ENCODE measurements at places on chromosomes 3 and 15.

DNA sequence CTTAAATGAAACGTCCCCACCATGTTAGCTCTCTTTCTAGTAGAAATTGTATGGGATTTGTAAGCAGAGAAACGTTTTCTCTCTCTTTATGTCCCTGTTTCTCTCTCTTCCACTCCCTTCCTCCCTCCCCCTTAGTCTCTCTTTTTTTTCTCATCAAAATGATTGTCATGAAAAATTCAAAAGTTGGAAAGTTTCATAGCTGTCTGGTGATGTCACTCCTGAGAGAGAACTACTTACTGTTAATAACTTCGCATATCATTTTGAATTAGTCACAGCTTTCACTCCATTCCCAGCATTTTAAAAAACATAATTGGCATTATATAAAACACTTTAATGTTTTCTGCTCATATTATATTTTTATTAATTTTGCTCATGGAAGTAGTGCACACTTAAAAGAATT, 331.1 kb downstream of the C3orf38 start:
- peak; percentile 77 for DNase-seq

- no peak for DNase-seq
These were observed 3.1 kb downstream of the CHST13 start for GRCh38 chr3:126527006-126527405.

DNA sequence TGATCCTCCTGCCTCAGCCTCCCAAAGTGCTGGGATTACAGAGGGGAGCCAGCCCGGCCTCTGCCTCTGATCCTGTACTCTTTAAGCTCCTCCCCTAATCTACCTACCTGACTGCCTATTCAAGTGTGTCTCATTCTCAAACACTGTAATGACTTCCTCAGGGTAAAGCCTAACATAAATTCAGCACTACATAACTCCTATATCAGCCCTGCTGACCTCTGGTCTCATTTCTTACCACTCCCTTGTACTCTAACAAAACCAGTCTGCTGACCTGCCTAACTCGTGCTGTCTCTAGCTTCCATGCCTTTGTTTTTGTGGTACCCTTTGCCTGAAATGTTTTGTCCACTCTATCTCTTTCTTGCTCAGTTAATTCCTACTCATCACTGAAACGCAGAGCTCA, 172.1 kb upstream of the IL12A start:
- DNase-seq: no peak

GRCh38 chr3:102090721-102091045, 241.4 kb downstream of the NFKBIZ start:
- DNase-seq: peak; percentile 37

DNA sequence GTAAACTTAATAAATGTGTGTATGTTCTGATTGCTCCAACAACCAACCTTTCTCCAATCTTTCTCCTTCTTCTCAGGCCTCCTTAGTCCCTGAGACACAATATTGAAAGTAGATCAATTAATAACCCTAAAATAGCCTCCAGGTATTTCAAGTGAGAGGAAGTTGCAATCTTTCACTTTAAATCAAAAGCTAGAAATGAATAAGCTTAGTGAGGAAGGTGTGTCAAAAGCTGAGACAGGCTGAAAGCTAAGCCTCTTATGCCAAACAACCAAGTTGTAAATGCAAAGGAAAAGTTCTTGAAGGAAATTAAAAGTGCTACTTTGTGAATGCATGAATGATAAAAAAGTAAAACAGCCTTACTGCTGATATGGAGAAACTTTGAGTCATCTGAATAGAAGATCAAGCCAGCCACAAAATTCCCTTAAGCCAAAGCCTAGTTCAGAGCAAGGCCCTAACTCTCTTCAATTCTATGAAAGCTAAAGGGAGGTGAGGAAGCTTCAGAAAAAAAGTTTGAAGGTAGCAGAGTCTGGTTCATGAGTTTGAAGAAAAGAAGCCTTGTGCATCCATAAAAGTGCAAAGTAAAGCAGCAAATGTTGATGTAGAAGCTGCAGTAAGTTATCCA, 38.6 kb downstream of the CCDC80 start:
- no peak for DNase-seq

DNA sequence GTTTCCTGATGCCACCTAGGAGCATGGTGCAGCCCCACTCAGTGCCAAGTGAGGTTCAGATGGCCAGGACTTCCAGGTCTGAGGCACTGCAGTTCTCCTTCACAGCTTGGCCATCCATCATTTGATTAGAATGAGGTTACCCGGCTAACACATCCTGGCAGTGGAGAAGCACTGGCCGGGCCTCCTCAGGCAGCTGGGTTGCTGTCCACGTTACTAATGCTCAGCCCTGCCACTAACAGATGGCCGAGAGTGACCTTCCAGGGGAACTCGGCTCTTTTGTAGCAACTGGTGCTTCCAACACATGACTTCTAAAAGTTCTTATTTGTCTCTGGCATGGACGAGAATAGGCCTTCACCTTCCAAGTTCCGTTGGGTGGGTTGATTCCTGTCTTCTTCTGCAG, 204.6 kb upstream of the CFAP20DC start:
- DNase-seq: no peak

DNA sequence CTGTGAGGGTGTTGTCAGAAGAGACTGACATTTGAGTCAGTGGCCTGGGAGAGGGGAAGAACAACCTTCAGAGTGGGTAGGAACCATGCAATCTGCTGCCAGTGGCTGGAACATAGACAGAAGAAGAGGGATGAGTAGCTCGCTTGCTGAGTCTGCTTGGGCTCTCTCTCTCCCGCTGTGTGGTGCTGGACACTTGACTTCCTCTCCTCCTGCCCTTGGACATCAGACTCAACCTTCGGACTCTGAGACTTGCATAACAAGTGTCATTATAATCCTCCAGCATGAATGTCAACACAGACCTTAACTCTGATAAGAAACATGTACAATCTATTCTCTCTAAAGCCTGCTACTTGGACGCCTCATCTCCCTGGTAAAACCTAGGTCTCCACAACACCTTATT, 5.9 kb upstream of the NMD3 start:
- DNase-seq: no peak

GRCh38 chr3:67657192-67657591, 2.8 kb upstream of the SUCLG2 start:
- no peak for DNase-seq

GRCh38 chr15:64622410-64623260, 152.8 kb downstream of the RBPMS2 start:
- no peak for DNase-seq

DNA sequence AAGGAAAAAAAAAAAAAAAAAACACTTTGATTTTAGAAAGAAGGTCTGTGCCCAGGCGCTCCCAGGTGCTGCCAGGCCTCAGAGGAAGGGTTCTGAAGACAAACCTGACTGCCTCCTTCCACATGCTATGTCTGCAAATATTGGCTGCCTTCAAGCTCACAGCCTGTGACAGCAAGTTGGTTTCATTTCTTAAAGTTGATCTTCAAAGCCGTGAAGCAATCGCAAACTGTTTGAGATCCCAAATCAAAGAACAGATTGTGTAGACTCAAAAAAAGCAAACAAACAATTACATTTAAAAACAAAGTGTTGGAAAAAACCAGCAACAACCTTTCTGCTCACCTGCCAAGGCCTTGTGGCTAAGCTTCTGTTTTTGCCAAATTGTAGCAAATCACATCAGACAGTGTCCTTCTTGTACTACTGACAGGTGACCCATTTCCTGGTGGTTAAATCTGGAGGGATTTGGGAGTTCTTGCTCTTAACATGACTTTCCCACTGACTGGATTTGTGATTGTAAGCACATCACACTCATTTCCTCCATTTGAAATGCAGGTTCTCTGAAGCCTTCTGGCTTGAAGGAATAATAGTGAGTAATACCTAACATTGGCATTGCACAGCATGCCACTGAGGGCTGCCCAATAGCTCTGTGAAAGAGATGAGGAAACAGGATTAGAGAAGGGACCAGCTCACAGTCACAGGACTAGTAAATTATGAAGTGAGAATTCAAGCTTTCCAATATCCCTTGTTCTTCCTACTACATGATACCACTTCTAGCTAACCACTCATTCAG, 502.4 kb downstream of the LPP start:
- DNase-seq: peak; percentile 65

DNA sequence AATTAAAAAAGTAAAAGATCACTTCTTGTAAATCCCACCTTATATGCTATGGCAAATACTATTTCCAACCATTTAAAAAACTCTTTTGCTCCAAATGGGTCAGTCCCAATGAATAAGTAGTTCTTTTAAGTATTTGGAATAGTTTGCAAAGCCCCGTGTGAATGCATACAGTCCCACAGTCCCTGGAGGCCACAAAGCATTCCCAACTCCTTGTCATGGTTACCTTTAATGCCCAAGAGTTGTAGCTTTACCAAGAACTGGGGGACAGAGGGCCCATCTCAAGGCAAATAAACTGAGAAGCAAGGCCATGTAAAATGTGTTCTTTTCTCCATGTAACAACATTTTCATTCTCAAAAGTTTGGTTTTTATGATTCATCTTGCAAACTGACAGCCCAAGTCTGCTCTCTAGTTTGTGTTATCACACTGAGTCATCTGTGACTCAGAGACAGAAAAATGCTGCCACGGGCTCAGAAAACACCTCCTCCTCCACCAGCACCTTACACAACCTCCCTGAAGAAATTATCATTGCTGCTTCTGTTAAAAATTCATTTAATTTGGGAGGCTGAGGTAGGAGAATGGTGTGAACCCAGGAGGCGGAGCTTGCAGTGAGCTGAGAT, 336.2 kb downstream of the ERC2 start:
- DNase-seq: peak; percentile 97

DNA sequence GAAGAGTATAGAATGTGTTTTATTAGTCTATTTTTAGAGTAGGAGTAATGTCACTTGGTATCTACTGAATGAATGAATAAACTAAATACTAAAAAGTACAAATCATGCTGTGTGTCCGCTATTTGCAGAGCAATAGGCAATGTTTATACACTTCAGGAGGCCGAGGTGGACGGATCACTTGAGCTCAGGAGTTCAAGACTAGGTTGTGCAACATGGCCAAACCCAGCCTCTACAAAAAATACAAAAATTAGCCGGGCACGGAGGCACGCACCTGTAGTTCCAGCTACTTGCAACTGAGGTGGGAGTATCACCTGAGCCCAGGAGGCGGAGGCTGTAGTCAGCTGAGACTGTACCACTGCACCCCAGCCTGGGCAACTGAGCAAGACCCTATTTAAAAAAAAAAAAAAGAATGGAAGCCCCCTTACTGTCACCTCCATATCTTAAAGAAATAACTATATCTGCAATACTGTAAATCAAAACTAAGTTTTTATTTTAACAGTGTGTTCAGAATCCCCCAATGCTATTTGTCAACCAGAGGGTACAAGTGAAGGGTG, 98.4 kb downstream of the DHX30 start:
- DNase-seq: no peak

DNA sequence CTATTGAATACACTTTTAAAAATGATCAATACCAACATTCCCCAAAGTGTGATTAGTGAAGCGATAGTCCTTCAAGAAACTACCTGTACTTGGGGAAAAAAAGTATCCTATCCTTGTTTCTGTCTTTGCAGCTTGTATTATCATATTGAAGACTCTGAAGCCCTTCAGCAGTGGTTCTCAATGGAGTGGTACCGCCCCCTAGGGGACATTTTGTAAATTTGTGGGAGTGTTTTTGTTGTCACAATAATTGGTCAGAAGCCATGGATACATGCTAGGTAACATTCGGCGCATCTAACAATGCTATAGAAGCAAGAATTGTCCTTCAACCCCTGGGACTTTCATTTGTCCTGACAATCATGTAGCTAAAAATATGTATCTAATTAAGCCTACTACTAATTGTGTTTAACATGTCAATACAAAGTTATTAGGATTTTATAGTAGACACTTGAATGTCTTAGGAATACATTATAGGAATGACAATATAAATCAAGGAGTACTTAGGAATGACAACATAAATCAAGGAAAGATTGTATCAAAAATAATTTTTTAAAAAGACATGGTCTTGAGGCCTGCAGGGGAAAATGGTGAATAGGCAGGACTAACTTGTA, 53.7 kb downstream of the NMD3 start:
- DNase-seq: peak; percentile 64

DNA sequence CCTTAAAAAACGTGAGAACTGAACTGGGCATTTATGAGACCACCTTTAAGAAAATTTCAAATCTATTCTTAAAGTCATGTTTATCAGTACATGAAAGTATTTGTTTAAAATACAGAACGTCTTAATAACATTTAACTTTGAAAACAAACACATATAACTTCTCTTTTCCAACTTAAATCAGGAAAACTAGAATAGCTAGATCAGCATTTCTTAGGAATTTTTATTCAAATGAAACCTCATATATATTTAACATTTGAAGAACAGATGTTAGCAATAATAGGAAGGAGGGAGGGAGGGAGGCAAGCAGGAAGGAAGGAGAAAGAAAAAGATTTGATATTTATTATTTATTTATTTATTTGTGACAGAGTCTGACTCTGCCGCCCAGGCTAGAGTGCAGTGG, 120.2 kb downstream of the NR1I2 start:
- DNase-seq: no peak

GRCh38 chr3:8678751-8679150, 34.2 kb upstream of the SSUH2 start:
- no peak for DNase-seq

DNA sequence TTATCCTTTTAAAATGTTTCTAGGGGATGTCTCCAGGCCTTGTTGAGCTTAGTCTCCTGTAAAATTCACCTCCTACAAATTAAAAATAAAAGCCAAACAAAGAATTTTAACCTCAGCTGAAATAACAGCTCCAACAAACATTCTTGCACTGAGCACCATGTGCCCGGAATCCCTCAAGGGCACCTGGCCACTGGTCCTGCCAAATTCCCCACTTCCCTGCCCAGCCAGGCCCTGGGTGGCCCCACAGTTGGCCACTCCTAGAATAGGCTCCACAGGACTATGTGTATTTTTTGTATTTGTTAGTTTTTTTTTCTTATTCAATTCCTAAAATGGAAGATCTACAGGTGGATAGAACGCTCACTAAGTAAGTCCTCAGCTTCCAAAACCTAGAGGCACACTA, 33.1 kb upstream of the PLA2G4E start:
- DNase-seq: no peak

GRCh38 chr3:113844622-113845222, 6.1 kb downstream of the GRAMD1C start:
- peak; percentile 50 for DNase-seq

DNA sequence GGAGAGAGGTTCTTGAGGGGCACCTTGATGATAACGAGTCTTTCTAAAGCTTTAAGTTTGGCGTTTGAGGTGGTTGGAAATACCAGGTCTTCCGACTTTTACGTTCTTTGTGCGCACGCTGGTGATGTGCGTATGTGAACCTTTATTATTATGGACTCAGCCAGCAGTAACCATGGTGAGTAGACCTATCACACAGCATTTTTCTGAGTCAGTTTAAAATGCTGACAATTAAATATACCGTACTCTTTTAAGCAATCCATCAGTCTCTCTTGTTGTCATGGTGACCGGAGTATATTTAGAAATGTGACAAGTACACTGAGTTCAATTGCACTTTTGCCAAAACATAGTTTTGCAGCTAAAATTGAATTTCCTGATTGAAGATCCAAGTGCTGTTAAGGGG, 172.2 kb downstream of the LPP start:
- DNase-seq: peak; percentile 24

- peak; percentile 85 for DNase-seq
These were observed 14.1 kb downstream of the LACTB start for GRCh38 chr15:63135804-63136203.

GRCh38 chr15:67411486-67411885, 109.4 kb upstream of the C15orf61 start:
- DNase-seq: no peak

- no peak for DNase-seq
These were observed 59.0 kb downstream of the GRIP2 start for GRCh38 chr3:14481018-14481645.

Data from fibroblast of skin of back (primary cell).